ENCODE measurements at places on chromosomes 6 and 20. TPM values are rescaled to one million over a fixed set of nuclear protein-coding genes. Genes with fewer than 3 reads are reported as not detected.

Gene HCRTR2
- total RNA-seq, result not detected

GRCh38 chr6:49252901-49253300 is 210.2 kb downstream of the MMUT start:
- DNase-seq, result no peak

Gene SLC35D3
- not detected for total RNA-seq

Gene PHACTR1
- total RNA-seq, result 26.2 TPM

GRCh38 chr6:14925699-14926026 is 320.2 kb upstream of the JARID2 start:
- no peak for DNase-seq

Measured in cardiac septum (tissue), 1 donor.